Activated CD8-positive, alpha-beta memory T cell treated with anti-CD3 and anti-CD28 coated beads for 4 hours (primary cell): ENCODE measurements at places on chromosomes 16 and 17.

DNA sequence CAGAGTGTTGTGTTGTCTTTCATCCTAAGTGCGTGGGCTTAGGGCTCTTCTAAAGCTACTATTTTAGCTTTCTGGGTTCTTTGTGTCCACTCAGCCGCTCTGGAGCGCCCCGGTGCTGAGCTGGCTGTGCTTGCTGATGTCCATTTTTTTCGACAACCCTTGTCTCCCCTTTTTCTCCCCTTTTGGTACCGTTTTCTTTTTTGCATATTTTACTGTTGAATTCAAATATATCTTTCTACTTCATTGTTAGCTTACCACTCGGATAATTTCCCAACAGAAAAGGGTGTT lies 1.2 kb downstream of the SRRM2 start:
- DNase-seq = no peak

- no peak for DNase-seq
Measured at GRCh38 chr17:82883419-82884031, 43.7 kb upstream of the ZNF750 start.

DNA sequence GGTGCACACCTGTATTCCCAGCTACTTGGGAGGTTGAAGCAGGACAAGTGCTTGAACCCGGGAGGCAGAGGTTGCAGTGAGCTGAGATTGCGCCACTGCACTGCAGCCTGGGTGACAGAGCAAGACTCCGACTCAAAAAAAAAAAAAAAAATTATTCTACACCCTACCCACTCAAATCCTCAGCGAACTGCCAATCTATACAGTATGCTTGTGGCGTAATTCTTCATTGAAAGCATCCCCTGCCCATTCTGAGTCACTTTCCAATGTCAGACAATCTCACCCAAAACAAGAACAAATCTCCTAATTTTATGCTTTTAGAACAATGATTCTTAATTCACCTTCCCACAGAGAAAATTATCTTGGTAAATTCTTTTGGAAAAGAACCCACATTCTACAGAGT lies 12.0 kb downstream of the AMFR start:
- no peak for DNase-seq

DNA sequence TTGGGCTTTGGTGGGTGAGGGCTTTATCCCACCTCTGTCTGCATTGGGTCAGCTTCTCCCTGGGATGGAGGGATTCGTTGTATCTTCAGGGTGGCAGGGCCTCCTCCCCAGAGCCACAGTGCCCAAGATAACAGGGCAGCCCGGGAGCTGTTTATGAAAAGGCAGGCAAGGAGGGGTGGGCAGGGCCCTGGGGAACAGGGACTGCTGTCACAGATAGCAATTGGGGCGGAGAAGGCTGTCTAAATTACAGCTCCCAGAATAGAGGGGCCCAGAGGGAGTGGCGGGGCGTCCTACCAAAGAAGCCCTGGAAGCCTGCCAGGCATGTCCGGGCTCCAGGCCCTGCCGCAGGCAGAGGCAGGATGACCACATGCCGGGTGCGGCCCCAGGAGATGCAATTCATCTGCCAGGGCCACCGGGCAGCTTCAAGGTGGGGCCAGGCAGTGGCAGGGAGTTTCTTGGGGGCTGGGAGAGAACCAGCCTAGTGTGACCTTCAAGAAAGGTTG lies 18.8 kb upstream of the PHOSPHO1 start:
- DNase-seq = no peak

DNA sequence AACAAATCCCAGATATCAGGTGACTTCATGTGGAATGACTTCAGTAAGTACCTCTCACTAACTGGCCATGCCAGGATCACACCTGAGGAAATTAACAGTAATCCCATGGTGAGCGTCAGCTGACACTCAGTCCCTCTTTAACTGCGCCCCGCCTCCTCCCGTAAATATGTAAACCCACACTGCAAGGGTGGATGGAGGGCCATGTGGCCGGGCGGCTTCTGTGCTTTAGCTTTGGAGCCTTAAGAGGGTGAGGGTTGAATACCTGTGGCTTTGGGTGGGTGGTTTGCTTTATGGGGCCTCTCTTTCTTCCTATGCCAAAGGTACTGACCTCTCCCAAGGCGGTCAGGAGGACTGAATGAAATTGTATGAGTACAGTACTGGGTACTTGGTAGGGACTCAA lies 141.7 kb downstream of the MRM1 start:
- DNase-seq = no peak

GRCh38 chr17:17417718-17418181 lies 59.0 kb upstream of the MED9 start:
- no peak for DNase-seq

DNA sequence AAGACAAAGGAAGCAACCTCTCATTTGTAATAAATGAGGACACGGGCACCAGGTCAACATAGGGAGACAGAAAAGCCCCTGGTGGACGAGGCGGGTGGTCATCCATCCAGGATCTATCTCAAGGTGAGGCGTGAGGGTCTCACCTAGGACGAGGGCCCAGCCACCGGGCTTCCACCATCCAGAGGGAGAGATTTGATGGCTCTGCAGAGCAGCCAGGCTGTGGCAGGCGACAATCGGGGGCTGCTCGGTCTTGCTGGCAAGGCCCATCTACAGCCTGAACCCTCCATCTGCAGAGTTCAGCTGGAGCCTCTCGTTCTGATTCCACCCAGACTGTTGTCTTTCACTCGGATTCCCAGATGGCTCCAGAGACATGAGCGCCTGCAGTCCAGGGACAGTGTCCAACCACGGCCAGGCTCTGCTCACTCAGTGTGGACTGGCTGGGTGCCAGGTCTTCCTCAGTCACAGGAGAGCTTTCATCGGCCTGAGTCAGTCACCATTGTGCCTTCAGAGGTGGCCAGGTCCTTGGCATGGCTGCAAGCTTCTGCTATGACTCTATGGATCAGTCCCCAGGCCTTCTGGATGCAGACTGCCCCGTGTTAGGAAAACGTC lies 5.9 kb downstream of the LITAFD start:
- no peak for DNase-seq

- DNase-seq = no peak
Measured at GRCh38 chr17:66831383-66832210, 3.3 kb upstream of the CACNG5 start.

- no peak for DNase-seq
Measured at GRCh38 chr16:24844101-24845030, 1.4 kb upstream of the SLC5A11 start.

DNA sequence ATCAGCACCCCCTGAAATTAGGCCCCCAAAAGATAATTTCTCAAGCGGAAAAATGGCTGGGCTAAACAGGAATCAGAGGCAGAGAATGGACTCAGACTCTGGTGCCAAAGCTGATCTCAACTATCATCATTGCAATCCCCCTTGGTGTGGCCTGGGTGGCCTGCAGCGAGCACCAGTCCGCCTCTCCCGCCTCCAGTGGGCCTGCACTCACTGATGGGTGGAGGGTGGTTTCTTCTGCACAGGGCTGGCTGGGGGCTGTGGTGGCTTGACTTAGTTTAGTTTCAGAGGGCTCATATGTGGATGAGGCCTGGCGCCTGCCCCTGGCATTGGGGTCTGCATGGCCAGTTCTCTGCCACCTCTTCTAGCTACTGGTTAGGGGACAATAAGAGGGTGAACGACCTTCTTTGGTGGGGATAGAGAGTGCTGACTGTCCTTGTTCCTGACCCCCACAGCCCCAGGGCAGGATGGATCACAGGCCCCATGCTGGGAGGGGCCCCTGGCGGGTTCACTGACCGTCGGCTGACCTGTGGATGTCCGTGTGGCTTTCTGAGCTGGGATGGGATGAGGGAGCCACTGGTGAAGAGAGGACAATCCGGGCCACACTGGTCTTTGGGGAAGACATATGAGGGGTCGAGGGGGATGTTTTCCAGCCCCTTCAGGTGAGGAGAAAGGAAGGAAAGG lies 62.7 kb downstream of the SNX20 start:
- DNase-seq = no peak

- no peak for DNase-seq
Measured at GRCh38 chr17:80243526-80244433, 16.9 kb upstream of the RNF213 start.

DNA sequence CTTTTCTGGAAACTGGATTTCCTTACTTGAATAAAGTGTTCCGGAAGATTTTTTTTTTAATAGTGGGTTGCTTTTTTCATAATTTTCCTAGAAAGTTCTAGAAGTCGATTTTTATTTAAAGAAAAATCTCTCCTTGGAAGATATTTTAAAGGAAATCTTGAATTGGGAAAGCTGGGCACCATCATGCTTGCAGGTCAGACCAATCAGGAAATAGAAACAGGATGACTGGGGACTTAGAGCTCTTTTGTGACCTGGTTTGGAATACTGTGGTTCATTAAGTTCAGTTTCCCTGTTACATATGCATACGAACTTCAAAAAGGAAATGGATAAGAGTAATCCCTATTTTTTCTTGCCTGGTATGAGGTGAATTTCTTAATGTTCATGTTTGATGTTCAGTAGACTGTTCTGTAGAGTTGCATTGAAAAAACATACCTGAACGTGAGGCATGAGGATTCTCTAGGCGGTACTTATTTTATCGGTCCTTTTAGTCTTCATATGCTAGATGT lies 1.2 kb downstream of the NFATC3 start:
- no peak for DNase-seq

DNA sequence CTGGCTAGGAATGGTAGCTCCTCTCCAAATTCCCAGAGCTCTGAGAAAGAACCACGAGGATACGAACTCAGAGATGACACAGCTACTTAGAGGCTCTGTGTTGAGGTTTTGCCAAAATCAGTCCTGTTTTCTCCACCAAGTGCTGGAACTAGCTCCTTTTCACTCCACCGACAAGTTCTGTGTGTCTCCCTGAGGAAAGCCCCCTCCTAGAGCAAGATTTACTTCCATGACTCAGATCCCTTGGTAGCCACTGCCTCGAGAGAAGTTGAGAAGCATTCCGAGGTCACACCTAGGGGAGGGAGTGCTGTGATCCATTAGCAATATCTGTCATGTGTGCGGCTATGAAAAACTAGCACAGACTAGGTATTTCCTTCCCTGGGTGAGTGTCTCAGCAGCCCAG lies 30.6 kb downstream of the IL21R start:
- DNase-seq = no peak

- DNase-seq = no peak
Measured at GRCh38 chr16:51031598-51031997, 119.5 kb downstream of the SALL1 start.

GRCh38 chr17:66230922-66231591 lies 1.8 kb upstream of the APOH start:
- DNase-seq = no peak

- no peak for DNase-seq
Measured at GRCh38 chr16:72210555-72210954, 38.6 kb upstream of the PMFBP1 start.

GRCh38 chr16:65781363-65781762 lies 585.1 kb upstream of the CDH5 start:
- no peak for DNase-seq

- no peak for DNase-seq
Measured at GRCh38 chr16:9012848-9013507, 49.3 kb upstream of the USP7 start.

GRCh38 chr16:74556375-74556922 lies 50.5 kb downstream of the GLG1 start:
- no peak for DNase-seq

GRCh38 chr16:11253995-11254912 lies 1.8 kb downstream of the SOCS1 start:
- no peak for DNase-seq

GRCh38 chr16:54545854-54546511 lies 259.4 kb upstream of the IRX3 start:
- DNase-seq = no peak

GRCh38 chr16:19804538-19805323 lies 79.9 kb downstream of the GPRC5B start:
- DNase-seq = no peak

DNA sequence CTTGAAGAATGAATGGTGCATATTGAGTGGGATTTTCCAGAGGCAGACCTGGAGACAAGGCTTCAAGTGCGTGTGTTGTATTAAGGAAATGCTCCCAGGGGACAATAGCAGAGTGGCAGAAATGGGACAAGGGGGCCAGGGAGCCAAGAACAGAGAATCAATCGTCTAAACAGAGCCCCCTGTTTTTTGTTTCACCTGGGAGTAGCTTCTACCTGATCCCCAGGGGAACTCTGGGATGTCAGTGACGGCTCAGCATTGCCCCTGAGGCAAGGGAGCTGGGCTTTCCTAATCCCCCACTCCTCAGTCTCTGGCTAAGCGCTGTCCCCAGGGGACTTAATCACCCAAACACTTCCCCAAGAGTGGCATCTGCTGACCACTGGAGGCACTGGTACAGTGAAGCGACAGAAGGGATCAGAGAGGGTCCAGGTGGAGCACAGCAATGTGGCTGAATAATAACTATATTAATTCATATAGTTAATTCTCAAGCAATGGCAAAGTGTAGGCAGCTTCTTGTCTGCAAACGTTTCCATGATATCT lies 35.7 kb upstream of the C16orf78 start:
- no peak for DNase-seq

DNA sequence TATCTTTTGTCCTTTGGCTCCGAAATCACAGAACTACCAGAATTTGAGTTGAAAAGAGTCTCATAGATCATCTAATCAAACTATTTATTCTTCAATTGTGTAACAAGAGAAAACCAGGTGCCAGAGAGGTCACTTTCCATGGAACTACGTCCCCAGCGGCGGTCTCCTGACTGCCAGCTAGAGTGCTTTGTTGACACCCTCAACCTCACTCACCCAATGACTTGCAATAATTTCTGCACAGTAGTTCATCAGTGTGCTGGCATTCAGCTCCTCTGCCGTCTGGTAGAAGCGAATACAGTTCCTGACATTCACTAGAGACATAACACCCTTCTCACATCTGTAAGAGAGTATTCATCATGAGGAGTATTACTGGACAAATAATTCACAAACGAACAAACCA lies 54.2 kb downstream of the ANKFY1 start:
- DNase-seq = no peak

GRCh38 chr17:1961189-1961588 lies 63.9 kb downstream of the RTN4RL1 start:
- no peak for DNase-seq

GRCh38 chr17:6661464-6661848 lies 9.9 kb downstream of the C17orf100 start:
- no peak for DNase-seq

DNA sequence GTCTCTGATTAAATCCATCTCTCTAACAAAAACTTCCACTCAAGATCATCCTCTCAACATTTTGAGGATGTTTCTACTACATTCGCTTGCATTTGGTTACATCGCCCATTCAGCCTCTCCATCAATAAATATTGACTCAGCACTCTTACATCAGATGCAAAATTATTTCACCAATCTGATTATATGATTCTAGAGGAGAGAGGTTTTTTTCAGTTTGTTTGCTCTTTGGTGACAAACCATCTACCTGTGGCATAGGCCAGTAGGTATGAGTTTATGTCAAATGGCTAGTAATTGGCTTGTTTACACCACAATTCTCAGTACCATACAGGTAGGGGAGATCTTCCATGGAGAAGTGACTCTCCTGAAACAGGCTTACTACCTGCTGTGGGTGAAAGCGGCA lies 52.3 kb downstream of the TOX3 start:
- DNase-seq = no peak

GRCh38 chr16:2912330-2913199 lies 834 bp downstream of the FLYWCH1 start:
- DNase-seq = no peak
